ENCODE measurements at places on chromosomes 7 and 10. TPM values are rescaled to one million over a fixed set of nuclear protein-coding genes. Genes with fewer than 3 reads are reported as not detected.

- no peak for DNase-seq
Measured at GRCh38 chr7:6558837-6559236, 7.6 kb upstream of the GRID2IP start.

DNA sequence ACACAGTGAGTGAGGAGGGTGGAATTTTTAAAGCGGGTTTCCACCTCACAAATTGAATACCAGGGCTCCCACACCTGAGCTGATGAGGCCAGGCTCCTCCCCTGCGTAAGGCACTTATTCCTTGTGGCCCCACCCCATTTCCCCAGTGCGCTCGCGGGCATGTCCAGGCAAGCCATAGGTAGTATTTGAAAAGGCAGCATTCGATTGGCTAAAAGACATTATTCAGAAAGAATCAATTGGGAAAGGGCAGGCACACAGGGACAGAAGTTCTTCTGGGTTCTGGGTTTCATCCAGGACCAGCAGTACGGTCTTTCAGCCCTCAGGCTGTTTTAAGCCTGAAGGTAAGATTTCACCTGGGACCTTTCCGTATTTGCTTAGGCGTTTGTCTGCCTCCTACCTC lies 222.3 kb downstream of the BBS9 start:
- no peak for DNase-seq

DNA sequence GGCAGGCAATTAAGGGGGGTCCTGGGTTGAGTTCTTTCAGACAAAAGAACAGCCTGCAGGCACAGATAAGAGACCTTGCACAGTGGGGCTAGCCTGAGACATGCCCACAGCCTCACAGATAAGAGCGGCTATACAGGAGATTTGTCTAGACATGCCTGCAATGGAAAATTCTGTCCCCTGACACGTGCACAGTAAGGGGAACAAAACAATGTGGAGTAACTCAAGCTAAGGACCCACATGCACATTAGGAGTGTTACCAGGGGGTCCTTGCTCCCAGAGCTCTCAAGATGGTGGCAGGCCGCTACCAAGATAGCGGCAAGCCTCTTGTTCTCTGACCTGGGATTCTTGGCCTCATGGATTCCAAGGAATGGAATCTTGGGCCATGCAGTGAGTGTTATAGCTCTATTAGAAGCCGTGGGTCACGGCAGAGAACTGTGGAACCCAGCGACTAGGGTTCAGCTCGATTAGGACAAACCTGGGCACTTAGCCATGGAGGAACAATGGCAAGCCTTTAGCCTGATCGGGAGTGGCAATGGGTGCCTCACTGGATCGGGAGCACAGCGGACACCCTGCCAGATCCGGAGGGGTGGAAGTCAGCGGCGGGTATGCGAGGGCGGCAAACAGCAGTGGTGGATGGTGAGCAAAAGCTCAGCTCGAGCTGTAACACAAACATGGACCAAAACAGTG lies 196.9 kb downstream of the CCSER2 start:
- no peak for DNase-seq

- DNase-seq = no peak
Measured at GRCh38 chr7:79893991-79894390, 240.6 kb upstream of the GNAI1 start.

DNA sequence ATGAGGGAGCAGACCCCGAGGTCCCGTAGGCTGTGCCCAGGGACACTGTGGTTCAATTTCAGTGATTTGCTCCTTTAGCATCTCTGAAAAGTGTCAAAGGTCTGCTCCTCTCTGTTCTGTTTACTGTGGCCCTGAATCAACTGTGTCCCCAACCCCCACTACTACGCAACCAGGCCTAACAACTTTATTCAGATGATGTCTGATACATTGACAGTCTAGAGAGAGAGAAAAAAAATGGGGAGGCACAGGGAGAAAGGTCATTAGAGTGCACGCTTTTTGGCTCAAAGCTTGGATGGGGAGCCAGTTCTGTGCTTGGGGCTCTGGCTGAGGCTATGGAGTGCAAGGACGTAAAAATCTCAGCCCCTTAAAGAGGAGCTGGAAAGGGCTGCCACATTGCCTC lies 77.9 kb downstream of the FAM107B start:
- no peak for DNase-seq

DNA sequence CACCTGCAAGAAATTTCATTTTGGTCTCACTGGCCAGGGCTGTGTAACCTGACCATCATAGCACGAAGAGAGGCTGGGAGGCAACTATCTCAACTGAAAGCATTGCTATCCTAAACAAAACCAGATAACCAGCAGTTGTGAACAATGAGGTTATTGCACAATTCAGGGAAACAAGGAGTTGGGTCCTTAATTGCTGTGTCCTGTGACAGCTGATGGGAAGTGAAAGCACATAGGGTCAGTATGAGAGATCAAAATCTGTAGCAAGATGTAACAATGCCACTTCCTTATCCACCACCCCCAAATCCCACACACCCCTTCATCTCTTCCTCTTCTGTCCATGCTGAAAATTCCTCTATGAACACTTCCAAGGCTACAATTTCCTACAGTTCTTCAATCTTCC lies 80.2 kb downstream of the HTR7 start:
- DNase-seq = no peak

GRCh38 chr10:128174581-128175559 lies 48.6 kb upstream of the MKI67 start:
- DNase-seq = no peak

GRCh38 chr7:135980665-135981180 lies 3.6 kb upstream of the MTPN start:
- peak; percentile 86 for DNase-seq

- no peak for DNase-seq
Measured at GRCh38 chr7:51311166-51311565, 5.4 kb downstream of the COBL start.

GRCh38 chr7:101829821-101830220 lies 12.4 kb downstream of the CUX1 start:
- no peak for DNase-seq

- no peak for DNase-seq
Measured at GRCh38 chr7:88458279-88458678, 151.6 kb upstream of the STEAP4 start.

- DNase-seq = peak; percentile 60
Measured at GRCh38 chr7:102843850-102844249, 69.0 kb upstream of the LRRC17 start.

DNA sequence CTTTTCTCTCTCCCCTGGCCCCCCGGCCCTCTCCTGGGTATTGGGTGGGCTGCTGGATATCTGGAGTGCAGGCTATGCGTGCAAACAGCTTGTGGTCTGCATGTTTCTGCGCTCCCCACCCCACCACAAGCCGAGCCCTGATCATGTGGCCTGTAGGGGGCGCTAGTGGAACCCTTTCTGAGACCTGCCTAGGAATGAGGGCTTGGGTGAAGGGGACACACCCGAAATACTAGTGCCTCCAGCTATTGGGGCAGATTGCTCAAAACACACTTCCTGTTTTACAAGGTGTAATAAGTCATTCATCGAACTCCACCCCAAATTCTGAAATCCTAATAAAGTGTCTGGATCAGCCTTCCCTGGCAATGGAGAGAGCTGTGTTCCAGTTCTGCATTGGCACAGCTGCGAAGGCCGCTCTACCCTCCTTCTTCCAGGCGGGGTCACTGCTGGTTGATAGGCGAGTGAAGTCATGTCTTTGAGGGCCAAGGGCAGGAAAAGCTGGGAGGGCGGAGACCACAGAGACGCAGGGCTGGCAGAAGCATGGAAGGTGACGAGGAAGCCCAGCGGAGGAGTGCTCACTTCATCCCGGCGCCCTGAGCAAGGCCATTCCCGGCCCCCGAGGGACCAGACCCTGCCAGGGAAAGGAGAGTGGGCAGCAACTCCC lies 19.8 kb upstream of the PRRT4 start:
- DNase-seq = no peak

GRCh38 chr10:31830887-31831286 lies 97.7 kb downstream of the ARHGAP12 start:
- no peak for DNase-seq

GRCh38 chr10:115093286-115093775 lies at the start of gene ATRNL1:
Gene ATRNL1 (plus strand): TSS chr10:115093365. CDS start chr10:115093751, 386 bp downstream.
- DNase-seq = no peak

GRCh38 chr7:71518880-71519279 lies 386.9 kb downstream of the GALNT17 start:
- no peak for DNase-seq

DNA sequence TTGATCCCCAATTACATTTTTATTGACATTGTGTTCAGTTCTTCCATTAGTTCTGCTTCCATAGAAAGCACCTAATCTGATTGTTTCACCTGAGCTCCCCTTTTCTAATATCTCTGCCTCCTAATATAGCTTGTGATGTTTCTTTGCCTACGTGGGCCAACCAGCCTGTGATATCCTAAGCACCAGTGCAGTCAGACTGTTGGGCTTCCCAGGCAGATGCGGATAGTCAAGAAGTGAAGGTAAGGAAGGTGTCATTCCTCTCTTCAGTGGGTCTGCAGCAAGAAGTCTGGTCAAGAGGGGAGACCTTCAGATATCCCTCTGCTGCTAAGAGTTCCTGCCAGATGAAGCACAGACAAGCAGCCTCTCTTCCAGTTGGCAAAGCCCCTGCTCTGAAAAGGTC lies 16.2 kb upstream of the DGKI start:
- DNase-seq = no peak

GRCh38 chr10:110413049-110413783 lies 84.5 kb upstream of the DUSP5 start:
- peak; percentile 66 for DNase-seq

- no peak for DNase-seq
Measured at GRCh38 chr7:68535266-68535665, 1063.0 kb upstream of the AUTS2 start.

DNA sequence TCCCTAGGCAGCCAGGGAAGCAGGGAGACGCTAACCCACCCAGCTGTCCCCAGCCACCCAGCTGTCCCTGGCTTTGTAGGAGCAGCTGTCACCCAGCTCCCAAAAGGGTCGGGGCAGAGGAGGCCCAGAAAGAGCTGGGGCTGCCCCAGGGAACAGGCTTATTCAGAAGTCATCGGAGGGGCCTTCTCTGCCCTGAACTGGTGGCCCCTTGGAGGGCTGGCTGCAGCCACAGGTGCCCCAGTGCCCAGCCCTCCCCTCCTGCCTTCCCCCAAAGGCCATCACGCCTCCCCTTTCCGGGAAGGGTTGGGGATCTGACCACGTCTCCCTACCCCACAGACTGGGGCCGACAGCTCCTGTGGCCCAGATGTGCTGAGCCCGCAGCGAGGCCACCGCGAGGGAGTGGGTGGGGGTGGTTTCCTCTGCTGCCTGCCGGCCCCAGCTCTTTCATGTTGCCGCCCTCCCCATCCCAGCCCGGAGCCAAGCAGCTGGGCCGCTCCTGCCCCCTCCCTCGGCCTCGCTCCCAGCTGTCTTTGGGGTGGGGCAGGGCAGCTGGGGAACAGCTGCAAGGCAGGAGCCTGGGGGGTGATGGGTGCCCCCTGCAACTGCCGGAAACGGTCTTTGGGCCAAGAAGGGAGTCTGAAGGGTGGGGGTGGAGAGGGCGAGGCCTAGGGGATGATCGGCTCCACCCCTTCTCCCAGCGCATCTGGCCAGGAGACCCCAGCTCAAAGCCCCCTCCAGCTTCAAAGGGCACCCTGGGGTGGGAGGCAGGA lies 16.8 kb downstream of the TRIM8 start:
- peak; percentile 88 for DNase-seq

EPHB6 gene
- total RNA-seq = 5.1 TPM

C10orf53 gene
- not detected for total RNA-seq

RBM28 gene
- 52.6 TPM for total RNA-seq

H2BK1 gene
- not detected for total RNA-seq

PPP1R9A gene
- total RNA-seq = not detected

NPY4R2 gene
- not detected for total RNA-seq

LSM5 gene
- 88.6 TPM for total RNA-seq

IFIT3 gene
- total RNA-seq = 151 TPM

GPR85 gene
- not detected for total RNA-seq

MSMB gene
- not detected for total RNA-seq

Data from activated CD8-positive, alpha-beta memory T cell treated with anti-CD3 and anti-CD28 coated beads, Interleukin-2, amount 10 ng/mL, durations not matched to agents 7 days and 5 days (primary cell).